Gastroesophageal sphincter (tissue), 4 donors: ENCODE measurements at places on chromosomes 13 and 19. TPM values are rescaled to one million over a fixed set of nuclear protein-coding genes. Genes with fewer than 3 reads are reported as not detected.

ZNF552 gene
- total RNA-seq: 4.0 TPM

FBXL12 gene
- 27.1 TPM for total RNA-seq

SAE1 gene
- total RNA-seq: 134 TPM

NCR1 gene
- total RNA-seq: not detected

SIAH3 gene
- total RNA-seq: not detected

TPTE2 gene
- not detected for total RNA-seq

CYP4F8 gene
- not detected for total RNA-seq

CILP2 gene
- 0.27 TPM for total RNA-seq

ZNF507 gene
- total RNA-seq: 28.8 TPM

GRCh38 chr13:111627596-111627995, 307.2 kb downstream of the TEX29 start:
- ATAC-seq: no peak

GRCh38 chr13:99164226-99164625, 36.4 kb upstream of the UBAC2 start:
- ATAC-seq: no peak

DNA sequence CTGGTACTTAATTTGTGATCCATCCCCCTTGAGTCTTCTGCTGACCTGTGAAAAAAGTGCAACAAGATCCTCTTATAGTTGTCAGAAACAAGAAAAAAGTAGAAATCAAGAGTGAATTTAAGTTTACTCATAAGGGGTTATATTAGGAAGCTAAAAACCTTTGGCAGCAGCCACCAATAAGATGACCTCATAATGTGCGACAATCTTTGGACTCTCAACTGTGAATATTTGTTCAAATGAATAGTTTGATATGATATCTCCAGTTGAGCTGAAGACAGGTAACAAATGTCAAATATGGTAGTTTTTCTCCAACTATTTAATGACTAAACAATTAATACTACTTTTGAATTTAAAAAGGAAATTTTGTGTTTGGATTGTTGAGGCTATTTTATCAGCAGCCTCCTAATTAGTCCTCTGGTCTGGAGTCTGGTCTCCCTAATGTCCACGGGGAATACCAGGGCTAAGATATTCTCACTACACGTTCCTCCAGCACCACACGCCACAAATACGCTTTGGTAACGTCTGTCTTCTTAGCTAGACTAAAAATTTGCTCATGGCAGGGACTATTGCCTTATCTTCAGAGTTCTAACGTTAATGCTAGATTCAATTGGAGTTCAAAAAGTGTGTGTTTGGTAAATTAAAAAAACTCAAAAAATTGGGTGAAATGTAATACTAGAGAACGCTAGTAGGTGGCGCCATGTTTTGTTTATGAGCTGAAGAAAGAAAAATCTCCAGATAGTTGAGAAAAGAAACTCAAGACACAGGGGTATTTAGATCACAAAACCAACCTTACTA, 51.0 kb upstream of the PDX1 start:
- no peak for ATAC-seq

DNA sequence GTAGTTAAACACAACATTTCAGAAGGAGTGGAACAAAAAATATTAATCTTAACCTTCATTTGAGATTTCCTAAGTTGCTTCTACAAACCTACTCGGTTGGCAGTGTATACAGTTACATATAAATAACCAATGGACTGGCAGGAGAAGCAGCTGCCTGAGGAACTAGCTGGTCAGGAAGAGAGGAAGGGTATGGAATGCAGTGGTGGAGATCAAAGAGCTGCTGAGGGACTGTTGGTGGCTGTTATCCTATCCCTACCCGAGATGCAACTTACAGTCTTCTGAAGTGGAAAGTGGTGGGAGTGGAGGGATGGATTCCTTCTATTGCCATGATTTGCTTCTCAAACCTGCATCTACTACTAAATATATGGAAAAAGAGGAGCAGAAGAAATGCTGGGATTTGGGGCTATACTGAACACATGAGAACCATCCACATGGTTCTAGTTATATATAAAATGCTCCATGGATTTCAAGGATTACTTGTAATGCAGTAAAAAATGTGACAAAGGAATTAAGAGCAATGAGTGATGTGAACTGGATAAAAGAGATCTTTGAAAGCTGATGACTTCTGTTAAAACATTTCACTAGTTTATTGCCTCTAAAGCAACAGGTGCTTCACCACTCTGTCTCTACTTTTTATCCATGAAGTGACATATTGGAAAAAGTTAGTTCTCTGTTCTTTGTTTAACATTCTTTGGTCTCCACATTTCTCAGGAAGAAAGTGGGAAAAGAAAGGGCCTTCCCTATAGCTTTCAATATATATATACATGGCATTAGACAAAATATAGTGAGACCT, 29.9 kb downstream of the MICU2 start:
- no peak for ATAC-seq

DNA sequence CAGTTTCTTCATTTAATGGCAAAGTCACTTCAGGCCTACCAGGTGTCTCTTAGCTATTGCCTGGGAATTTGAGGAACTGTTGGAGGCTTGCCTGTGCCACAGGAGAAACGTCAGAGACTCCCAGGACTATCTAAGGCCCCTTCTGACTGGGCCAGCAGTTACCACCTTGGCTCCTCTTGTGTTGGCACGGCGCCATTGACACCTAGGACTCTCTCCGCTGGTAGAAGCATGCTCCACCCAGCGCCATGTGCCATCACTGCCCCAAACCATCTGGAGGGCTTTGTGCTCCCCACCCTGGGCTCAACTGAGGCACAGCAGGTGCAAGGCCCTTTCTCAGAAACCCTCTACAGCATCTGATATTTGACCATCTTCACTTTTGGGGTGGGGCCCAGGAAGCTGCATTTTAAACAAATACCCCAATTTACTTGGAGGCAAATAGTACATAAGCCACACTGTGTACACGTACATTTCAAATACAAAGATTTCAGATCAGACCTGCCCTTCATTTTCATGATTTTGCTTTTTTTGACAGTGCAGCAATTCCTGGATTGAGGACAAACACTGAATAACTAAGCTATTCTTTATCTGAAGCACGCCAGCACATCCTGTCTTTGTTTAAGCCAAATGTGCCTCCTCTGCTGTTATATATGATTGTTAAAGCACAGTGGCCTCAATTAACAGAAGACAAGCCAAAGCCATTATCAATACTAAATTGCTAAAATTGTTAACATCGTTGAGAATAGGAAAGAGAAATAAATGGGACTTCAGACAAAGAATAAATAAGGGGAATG, 59.9 kb upstream of the TPP2 start:
- ATAC-seq: no peak

- ATAC-seq: no peak
Measured at GRCh38 chr13:98581971-98582702, 5.2 kb upstream of the STK24 start.

DNA sequence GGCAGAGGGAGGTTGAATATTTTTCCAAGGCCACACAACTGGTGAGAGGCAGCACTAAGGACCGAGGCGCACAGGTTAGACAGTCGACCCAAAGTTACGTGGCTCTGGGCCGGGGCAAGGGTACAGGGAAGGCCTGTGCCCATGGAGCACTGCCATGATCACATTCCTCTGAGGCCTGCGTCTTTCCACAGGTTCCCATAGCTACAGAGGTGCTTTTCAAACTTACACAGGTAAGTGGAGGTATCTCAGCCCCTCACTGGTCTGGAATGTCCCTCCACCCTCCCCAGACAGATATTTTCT, 814 bp downstream of the ZNF211 start:
- no peak for ATAC-seq

- ATAC-seq: no peak
Measured at GRCh38 chr13:25771202-25771601, 280.6 kb downstream of the SHISA2 start.

GRCh38 chr13:47548294-47548840, 452.7 kb downstream of the SUCLA2 start:
- ATAC-seq: no peak

GRCh38 chr13:40388617-40389016, 277.8 kb downstream of the FOXO1 start:
- ATAC-seq: no peak

- peak; percentile 51 for ATAC-seq
Measured at GRCh38 chr13:101626925-101627555, 174.6 kb downstream of the ITGBL1 start.

GRCh38 chr19:47075941-47076340, 27.5 kb upstream of the TMEM160 start:
- ATAC-seq: no peak
